ELF-1 (cell line): ENCODE measurements at places on chromosomes 11 and 22.

DNA sequence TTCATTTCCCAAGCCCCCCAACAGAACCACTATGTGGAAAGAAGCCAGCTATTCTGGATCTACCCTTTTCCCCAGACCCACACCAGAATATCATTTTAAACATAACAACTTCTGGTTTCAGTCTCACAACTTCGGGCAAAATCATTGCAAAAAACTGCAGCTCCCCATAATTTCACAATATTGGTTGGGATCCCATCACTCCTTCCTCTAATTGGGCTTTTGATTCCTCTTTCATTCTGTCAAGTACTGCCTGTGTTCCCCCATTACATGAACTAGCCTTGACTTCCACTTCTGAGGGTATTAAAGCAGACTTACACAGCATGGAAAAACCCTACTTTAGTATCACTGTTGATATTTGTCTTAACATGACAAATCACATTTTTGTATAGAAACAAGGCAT is 4.1 kb upstream of the APOL3 start:
- DNase-seq, result no peak

- DNase-seq, result peak; percentile 30
These were observed 102.9 kb downstream of the CTTN start for GRCh38 chr11:70501051-70501901.

- DNase-seq, result no peak
These were observed 45.8 kb downstream of the LRFN4 start for GRCh38 chr11:66902486-66903177.

DNA sequence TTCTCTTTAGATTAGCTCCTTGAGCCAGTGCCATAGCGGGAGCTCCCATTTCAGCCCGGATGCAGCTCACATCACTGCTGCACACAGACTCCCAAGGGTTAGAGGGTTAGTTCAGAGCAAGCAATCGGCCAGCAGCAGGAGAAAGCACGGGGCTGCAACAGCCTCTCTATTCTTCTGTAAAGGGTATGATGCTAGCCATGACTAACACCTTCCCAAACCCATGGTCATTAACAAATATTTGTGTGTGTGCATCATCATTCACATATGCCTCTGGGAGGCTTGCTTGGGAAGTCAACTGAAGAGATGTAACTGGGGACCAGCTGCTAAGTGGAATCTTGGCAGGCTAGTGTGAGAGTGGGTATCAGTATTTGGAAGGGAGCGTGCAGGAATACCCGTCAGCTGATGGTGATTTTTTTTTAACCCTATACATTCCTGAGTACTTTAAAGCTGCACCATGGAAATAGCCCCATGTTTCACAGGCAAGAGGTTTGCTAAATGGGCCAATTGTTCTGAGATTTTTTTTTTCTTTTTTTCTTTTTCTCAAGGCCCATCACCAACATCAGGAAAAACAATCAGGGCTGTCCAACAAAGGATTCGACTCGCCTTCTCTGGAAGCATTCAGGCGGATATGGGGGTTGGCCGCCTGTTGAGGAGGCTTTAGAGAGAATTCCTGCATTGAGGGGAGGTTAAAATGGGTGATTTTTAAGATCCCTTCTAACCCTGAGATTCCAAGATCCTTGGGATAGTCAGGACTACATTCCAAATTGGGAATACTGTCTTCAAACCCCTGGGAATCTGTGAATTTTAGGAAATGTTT is 33.2 kb upstream of the CCDC89 start:
- peak; percentile 37 for DNase-seq

DNA sequence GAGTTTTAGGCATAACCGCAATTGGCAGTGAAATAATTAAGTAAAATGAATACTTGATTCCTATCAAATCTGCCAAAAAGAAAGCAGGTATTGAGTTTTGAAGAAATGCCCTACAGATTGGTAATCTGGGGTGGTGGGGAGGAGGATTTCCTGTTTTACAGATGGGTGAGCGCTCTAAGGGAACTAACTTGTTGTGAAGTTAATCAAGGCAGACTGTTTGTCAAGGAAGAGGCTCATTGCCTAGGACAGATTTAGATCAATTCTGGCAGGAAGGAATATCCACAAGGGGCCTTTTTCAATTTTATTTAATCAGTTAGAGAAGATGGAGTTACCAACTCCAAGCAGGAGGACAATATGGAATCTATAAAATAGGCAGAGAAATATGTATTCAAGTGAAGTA is 271.5 kb upstream of the CCDC90B start:
- no peak for DNase-seq
